ENCODE measurements at places on chromosomes 13 and 19.
A peak's percentile ranks its signal among the peaks of the same experiment; 100 is the strongest.

DNA sequence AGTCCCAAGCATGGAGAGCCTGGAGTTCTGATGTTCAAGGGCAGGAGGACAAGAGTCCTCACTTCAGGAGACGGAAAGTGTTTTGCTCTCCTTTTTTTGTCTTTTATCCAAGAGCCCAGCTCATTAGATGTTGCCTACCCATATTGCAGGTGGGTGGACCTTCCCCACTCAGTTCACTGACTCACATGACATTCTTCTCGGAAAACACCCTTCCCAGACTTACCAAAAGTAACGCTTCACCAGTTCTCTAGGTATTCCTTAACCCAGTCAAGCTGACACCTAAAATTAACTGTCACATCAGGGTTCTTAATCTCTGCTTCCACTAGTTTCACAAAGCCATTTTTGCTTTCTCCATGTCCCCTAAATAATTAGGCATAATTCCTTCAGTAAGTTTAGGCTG lies 2215.4 kb upstream of the PCDH20 start:
- DNase-seq: no peak

- no peak for DNase-seq
Measured at GRCh38 chr13:40379196-40379595, 287.2 kb downstream of the FOXO1 start.

- DNase-seq: peak; percentile 35
Measured at GRCh38 chr19:35116072-35116801, 614 bp downstream of the FXYD3 start.

DNA sequence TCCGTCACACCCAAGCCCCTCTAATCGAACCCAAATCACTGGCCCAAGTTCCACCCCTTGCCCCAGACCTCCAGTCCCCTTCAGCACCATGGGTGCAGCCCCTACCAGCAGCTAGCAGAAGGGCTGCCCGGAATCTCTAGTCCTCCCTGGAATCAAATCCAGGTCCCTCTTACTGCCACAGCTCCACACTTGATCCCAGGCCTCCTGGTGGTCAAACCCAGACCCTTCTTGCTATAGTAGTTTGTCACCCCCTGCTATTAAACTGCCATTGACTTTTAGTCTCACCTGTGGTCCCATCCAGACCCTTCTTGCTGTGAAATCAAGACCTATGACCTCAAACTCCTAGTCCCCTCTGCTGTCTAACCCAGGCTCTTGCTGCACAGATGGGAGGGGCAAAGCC lies 8.7 kb downstream of the HIPK4 start:
- DNase-seq: no peak

GRCh38 chr13:33183431-33184111 lies 102.0 kb downstream of the STARD13 start:
- DNase-seq: no peak

DNA sequence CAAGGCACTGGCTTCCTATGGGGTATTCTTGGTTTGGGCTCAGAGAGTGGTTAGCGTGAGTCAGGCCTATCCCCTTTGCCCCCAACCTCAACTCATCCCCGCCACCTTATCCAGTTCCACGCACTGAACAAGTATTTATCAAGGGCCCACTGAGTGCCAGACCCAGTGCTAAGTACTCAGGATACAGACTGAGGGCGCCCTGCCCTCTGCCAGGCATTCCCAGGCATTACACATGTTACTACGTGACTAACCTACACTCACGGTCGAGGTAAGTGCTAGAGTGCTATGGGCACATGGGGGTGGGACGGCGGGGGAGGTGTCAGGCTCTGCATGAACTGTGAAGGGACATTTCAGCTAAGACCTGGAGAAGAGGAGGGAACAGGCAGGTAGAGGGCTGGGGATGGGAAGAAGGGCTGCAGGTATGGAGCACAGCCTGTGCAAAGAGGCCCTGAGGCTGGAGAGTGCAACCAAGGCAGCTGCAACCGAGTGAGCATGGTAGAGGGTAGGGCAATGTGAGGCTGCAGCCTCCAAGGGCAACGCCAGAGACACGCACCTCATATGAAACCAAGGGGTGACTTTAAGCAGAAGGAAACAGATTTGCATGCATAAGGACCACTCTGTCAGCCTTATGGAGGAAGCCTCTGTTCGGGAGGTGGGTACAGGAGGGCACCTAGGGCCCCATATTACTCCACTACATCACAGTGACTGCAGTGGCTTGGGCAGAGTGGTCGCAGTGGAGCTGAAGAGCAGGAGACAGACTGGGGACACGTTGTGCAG lies 22.5 kb downstream of the DHRS12 start:
- no peak for DNase-seq

- DNase-seq: no peak
Measured at GRCh38 chr19:38210458-38210987, 13.5 kb downstream of the DPF1 start.

GRCh38 chr13:47066226-47066625 lies 169.4 kb upstream of the HTR2A start:
- DNase-seq: no peak

- DNase-seq: no peak
Measured at GRCh38 chr13:77519808-77520207, 15.7 kb upstream of the SCEL start.

DNA sequence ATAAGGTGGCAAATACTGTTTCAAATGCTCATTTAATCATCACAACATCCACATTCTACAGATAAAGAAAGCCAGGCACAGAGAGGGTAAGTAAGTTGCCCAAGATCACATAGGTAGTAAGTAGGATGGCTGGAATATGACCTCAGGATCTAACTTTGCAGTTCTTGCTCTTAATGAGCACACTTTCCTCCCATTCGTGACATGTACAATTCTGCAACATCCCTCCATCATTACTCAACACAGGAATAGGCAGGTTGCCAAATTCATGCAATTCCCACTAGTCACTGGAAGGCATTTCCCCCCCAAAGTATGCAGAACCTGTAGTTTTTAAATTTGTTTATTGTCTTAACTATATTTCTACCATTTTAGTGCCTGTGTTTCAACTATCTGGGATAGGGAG lies 109.2 kb downstream of the OLFM4 start:
- no peak for DNase-seq

DNA sequence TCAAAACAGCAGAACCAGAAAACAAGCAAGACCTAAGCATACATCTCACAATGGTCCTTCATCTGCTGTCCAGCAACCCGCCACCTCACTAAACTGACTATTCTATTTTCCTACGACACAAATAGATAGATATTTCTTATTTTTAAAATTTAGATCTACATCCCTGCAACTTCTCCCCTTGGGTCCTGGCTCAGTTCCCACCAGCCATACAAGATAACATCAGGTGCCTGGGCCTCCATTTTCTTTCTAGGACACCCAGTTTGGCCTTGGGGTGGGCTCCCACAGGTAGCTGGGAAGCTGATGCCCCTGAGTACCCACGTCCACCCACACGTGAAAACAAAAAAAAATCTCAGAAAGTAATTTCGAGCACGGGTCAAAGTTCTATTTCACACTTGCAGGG lies 47.6 kb downstream of the TGDS start:
- no peak for DNase-seq

GRCh38 chr13:106597749-106598395 lies 29.9 kb upstream of the ARGLU1 start:
- no peak for DNase-seq
